Substantia nigra (tissue), 51 donors: ENCODE measurements at places on chromosomes 2 and 18.

- DNase-seq: no peak
Observed at GRCh38 chr2:238476258-238476657, 49.5 kb downstream of the ASB1 start.

DNA sequence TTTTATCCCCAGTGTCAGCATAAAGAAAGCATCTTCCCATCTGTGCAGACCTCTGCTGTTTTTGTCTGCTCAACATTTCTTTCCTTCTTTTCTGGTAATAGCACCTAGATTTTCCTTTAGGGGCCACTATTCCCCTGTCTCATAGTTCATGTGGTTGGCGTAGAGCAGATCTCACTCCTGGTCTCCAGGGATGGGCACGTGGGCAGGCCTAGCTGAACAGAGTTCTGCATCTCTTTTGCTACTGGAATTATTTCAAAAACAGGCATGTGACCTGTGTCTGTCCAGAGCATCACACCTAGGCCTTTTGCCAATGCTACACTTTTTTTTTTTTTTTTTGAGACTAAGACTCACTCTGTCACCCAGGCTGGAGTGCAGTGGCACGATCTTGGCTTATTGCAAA, 17.7 kb upstream of the ICOS start:
- DNase-seq: no peak

GRCh38 chr2:134410006-134410405, 156.1 kb downstream of the MGAT5 start:
- no peak for DNase-seq

GRCh38 chr2:132667706-132668105, 2.3 kb downstream of the LYPD1 start:
- no peak for DNase-seq

GRCh38 chr2:5969303-5969702, 277.1 kb downstream of the SOX11 start:
- DNase-seq: no peak

DNA sequence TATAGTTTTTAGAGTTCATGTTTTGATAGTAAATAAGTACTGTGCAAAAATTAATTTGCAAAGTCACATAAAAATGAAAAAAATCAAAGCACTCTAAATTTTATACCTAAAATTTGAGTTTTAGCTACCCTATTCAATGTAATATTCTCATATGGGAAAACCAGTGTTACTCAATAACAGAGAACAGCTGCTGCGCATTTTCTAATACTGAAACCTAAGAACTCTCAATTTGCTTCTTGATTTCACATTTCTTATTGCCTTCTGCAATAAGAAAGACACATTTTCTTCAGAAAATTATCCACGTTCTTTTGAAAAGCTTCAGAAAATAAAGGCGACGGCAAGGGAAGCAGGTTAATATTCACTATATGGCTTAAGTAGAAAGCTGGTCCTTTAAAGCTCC, 199.1 kb upstream of the CCDC150 start:
- DNase-seq: no peak

GRCh38 chr2:37544591-37545031, 126.8 kb downstream of the CDC42EP3 start:
- DNase-seq: no peak

GRCh38 chr18:3126457-3127097, 93.2 kb downstream of the MYOM1 start:
- no peak for DNase-seq

GRCh38 chr18:59276047-59276446, 2.8 kb upstream of the RAX start:
- DNase-seq: no peak

DNA sequence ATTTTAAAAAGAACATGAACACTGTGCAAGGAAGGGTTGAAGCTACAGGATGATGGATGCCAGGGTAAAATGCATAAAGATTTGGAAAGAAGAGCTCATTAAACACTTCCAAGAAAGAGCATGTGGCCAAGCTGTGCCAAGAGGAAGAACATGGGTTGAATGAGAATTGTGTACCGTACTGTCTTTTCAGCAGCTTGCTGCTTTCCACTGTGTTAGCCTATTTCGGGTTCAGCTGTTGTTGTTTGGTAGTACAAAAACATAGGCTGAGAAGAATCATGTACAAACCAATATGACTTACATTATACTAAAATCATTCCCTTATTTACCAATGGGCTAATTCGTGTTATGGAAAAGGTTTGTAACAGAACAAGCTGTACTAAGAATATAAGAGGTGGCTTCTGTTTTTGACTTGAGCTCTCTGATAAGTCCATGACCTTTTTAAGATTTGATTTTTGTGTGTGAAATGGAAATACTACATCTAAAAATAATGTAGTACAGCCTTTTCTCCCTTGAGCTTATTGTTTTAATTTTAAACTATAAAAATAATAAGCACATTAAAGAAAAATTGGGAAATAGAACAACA, 188.3 kb upstream of the STON1 start:
- DNase-seq: peak; percentile 31

DNA sequence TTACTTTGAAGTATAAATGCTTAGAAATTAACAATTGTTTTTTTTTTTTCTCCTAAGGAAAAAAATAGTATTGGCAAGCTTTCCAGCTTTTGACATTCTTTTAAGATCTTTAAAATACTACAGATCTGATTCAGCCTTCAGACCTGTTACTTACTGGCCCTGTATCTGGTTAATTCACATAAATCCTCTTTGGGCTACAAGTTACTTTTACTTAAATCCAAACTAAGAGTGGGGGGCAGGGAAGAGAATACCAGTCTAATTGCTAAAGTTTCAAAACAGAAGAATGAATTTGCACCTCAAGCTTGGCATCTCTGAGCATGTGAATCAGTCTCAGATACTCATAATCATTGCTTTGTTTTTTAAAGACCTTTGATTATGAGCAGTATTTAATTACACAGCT, 386.3 kb downstream of the PARD3B start:
- no peak for DNase-seq

GRCh38 chr2:74983631-74984392, 25.4 kb downstream of the POLE4 start:
- no peak for DNase-seq

DNA sequence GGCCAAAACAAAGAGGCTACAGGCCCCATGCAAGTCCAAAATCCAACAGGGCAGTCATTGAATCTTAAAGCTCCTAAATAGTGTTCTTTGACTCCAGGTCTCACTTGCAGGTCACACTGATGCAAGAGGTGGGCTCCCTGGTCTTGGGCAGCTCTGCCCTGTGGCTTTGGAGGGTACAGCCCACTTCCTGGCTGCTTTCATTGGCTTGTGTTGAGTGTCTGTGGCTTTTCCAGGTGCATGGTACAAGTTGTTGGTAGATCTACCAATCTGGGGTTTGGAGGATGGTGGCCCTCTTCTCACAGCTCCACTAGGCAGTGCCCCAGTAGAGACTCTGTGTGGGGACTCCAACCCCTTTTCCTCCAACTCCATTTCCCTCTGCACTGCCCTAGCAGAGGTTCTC, 115.8 kb upstream of the ALKAL2 start:
- no peak for DNase-seq

DNA sequence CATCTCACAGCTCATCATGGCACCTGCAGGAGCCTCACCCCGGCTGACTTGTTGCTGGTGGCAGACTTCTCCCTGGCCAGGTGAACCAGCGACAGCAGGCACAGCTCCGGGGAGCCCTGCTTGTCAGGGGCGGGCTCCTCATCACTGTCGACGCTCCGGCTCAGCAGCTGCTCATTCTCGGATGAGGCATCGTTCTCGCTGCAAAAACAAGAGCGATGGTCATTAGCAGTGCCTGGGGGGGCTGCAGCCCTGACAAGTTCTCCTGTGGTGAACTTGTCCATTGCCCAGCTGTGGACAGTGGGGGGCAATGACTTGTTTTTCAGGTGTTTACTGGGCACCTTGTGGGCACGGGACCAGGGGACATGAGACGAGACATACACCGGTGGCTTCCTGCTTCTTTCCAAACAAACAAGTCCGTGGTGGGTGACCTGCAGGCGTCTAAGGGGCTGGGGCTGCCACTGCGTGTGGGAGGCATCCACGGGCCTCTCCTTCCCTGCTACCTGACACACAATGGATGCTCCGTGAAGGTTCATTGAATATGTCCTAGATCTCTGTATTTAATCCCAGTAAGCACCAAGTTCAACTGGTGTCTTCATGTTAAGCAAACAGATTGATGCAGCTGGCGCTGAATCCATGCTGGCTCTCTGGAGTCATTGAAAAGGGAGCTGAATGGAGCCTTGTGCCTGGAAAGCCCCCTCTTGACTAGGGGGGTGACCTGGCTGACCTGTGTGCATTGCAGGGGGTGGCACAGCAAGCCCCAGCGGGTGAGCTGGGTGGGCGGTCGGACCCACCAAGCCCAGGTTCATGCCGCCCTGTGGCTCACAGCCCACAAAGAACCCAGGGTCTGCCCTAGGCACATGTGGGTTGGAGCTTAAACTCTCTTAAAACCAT, 81.0 kb downstream of the EDAR start:
- DNase-seq: no peak

GRCh38 chr2:138390316-138390945, 111.1 kb upstream of the SPOPL start:
- no peak for DNase-seq

- no peak for DNase-seq
Observed at GRCh38 chr2:223508372-223508771, 93.8 kb downstream of the SCG2 start.

GRCh38 chr2:392926-393280, 105.0 kb upstream of the ALKAL2 start:
- no peak for DNase-seq

DNA sequence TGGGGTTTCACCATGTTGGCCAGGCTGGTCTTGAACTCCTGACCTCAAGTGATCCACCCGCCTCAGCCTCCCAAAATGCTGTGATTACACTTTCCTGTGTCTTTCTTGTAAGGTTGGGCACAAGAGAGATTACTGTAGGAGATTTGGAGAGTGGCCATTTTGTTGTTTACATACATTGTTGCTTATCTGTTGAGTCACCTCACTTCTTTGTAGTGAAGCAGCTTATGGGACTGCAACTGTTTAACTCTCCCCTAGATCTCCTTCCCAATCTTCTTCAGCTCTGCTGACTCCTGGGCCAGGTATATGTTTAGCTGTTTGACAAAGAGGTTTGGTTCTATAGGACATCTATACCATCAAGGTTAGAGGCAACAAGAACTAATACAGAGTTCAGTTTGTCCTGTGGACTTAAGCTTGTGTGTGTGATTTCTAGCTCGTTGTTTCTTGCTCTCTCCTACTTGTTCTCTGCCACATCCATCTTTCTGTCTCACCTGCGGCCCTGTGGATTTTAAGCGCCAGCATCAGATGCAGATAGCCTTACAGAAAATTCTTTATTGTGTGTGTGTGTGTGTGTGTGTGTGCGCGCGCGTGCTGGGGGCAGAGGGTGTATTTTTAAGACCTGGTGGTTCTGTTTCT, 95.4 kb downstream of the HAUS1 start:
- DNase-seq: no peak

GRCh38 chr2:241018051-241018891, 19.9 kb downstream of the SNED1 start:
- no peak for DNase-seq

- DNase-seq: no peak
Observed at GRCh38 chr18:13614641-13615288, 111.6 kb downstream of the FAM210A start.

DNA sequence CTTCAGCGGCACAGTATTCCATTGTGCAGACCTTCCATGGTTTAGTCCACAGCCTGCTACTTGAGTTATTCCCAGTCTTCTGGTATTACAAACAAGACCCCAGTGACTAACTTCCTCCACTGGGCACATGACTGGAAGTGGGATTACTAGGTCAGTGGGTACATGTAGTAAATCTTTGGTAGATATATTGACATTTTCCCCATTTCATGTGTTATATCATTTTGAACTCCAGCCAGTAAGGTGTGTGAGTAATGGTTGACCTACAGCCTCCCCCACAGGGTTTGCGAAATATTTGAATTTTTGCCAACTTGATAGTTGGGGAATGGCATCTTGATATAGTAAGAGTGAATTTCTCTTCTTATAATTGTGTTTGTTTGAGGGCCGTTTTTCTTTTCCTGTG, 58.8 kb downstream of the RNF144A start:
- no peak for DNase-seq

- no peak for DNase-seq
Observed at GRCh38 chr2:11196246-11196645, 41.0 kb downstream of the SLC66A3 start.

- DNase-seq: no peak
Observed at GRCh38 chr2:157431176-157431575, 12.7 kb downstream of the CYTIP start.

DNA sequence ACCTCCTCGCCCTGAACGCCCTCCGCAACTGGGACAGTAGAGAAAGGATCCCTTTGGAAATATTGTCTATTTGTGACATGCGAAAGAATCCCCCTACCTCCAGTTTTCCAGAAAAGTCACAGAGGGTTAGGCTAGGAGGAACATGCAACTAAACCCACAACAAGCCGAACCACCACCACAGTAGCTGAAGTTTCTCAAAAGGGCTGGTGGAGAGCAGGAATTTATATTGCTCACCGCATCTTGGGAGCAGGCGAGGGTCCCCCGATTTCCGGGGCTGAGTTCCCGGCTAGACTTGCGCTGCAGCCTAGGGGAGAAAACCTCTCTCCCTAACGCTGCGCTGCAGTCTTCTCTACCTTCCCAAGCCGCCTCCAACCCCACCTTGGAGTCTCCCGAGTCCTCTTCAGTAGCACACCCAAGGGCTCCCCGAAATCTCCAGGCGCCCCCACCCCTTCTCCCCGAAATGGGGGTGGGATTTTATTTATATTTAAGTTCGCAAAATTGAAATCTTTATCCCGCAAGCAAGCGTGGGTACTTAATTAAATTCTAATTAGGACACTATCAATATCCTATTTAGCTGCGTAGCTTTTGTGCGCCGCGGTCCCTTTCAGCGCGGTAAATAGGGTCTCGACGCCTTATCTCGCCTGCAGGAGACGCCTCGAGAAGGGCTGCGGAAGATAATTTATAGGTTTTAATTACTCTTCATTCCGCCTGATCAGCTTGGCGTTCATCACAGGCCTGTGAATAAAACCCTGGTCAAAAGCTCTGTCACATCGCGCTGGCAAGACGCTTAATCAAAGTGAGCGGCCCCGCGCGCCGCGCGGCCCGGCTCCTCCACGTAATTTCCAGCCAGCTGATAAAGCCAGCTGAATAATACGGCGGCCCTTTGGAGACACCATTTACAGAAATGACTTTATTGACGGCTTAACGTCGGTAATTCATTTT, 2.0 kb upstream of the EN1 start:
- DNase-seq: no peak

DNA sequence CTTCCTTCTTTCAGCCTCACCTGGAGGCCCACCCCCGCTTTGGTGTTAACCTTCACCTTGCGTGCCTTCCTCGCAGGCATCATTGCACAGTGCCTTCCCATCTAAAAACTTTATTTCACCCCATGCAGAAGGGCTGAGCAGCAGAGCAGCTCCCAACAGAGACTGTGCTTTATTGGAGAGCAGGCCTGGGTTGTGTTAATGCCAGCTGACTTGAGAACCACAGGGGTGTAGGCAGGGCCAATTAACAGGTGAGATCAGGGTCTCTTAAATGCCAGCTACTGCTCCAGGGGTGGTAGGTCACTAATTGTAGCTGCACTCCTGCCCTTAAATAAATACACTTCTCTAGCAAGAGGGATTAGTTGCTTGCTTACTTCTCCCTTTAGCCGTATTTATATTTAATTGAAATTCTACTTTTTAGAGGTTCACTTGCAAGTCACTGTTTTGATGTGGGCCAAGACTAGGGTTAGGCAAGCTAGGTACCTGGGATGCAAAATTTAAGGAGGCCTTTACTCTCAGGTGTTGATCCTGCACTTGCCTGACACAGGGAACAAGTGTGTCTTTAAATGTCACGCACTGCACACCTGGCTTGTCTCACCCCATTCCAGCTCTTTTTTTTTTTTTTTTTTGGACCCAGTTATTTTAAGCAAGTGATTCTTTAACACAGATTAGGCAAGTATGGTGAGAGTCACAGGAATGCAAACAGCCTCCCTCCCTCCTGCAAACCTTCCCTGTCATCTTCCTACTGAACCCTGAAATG, 54.5 kb downstream of the LYPD1 start:
- DNase-seq: no peak

- peak; percentile 70 for DNase-seq
Observed at GRCh38 chr2:130372055-130372832, 16.4 kb downstream of the PTPN18 start.
